ENCODE measurements at places on chromosomes 12 and 14.

DNA sequence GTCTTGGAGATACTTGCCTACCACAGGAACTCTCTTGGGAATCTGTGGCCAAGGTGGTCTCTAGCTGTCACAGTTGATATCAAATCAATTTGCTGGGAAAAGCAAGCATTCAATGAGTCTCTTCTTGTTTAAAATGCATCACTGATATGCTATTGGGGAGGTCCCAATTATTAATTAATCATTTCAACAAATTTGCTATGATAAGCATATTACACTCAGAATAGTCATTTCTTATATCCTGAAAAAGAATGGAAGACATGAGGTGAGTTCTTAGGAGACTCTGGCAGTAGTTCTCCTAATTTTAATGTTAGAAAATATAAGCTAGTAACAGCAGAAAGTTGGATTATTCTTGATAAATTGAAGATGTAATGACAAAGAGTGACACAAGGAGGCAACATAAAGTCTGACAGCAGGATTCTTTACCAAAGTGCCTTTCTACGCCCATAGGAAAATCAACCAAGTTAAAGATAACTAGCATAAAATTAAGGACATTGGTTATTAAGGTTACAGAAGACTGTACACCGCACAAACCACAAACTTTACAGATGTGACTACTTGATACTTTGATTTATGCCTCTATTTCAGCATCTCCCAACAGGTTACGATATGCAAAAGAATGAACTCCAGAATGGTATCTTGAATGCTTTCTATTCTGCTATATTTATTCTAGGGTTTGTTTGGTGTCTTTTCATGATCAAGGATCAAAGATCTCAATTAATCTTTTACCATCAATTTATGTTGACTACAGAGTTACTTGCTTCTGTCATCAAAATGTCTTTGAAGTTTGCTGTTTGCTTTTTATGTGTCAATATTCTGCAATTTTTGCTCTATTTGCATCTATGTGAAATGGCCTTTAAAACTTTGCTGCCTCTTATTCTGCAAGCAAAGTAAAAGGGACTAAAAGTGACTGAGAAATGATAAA, 349.6 kb upstream of the CLEC14A start:
- DNase-seq = no peak

- no peak for DNase-seq
Measured at GRCh38 chr12:68636268-68636667, 25.6 kb downstream of the RAP1B start.

DNA sequence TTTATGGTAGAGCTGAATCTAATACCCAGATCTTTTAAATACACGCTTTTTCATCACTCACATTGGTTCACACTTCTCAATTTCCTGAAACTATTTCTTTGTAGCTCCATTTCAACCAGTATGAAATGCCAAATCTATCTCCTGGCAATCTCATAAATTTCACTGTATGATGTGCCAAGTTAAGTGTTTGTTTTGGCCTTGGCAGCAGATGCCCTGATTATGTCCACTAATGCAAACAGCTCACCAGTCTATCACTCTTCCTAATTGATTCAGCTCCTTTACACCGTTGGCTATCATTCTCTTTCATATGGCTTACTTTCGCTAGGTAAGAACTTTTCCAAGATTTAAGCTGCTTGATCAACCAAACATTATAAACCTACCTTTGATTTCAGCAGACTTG, 58.6 kb downstream of the ZFC3H1 start:
- no peak for DNase-seq

- no peak for DNase-seq
Measured at GRCh38 chr12:4496145-4496838, 42.4 kb upstream of the RAD51AP1 start.

DNA sequence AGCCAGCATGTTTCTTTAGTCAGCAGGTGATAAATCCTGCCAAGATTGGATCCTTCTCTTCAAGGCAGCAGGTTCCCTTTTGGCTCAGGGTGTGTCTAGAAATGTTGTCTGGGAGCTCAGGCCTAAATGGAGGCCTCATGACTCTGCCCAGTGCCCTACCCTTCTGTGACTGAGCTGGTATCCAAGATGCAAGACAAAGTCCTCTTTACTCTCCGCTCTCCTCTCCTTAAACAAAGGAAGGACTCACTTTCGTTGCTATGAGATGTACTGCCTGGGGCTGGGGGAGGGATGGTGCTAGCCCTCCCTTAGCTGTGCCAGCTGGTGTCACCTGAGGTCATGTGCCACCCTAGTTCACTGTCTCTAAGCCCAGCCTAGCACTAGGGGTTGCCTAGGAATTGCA, 13.8 kb upstream of the TMPRSS12 start:
- DNase-seq = no peak

DNA sequence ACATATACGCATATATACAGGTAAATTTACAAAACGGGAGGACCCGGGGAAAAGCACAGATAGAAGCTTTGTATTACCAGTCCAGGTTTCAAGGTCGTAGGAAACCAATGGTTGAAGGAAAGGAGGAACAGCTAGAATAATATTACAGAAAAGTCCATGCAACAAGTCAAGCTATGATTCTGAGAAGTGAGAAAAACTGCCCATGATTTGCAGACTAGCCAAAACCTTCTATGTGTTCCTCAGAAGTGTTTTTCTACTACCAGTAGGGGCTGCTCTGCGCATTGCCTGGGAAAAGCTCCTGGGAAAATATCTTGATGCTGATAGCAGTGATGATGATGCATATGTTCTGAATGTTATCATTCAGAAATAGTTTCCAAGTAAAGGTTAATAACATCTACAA, 2.2 kb downstream of the PDZRN4 start:
- DNase-seq = peak; percentile 3

- no peak for DNase-seq
Measured at GRCh38 chr12:109735051-109735521, 21.5 kb downstream of the FAM222A start.

- DNase-seq = no peak
Measured at GRCh38 chr12:67256649-67257048, 12.5 kb upstream of the CAND1 start.

- no peak for DNase-seq
Measured at GRCh38 chr14:51081209-51081608, 13.7 kb downstream of the TRIM9 start.

GRCh38 chr12:51192284-51192671, 19.3 kb upstream of the TFCP2 start:
- no peak for DNase-seq

DNA sequence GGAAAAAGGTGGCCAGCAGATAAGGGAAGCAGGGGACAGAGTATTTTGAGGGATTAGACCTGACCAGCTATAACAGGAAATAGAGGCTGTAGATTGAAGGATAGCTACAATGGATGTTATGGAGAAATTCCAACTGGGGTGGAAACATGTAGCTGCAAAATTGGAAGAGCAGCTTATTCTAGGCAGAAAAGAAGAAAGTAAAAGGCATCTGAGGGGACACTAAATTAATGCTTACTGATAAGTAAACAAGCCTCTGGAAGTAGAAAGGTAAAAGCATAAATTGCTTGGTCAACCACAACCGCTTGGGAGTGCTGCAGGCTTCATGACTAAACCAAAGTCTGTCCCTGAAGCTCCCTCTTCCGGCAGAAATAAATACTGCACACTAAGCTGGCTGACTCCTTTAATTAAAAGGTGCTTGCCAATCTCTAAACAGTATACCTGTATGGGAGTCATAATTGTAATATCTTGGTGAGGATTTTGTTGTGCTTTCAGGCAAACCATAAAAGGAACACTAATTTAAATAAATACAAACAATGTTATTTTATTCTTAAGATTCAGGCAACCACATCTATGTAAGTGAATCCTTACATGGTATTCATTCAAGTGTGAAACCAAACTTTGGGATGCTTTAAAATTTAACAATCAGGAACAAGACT, 7.7 kb downstream of the UBC start:
- no peak for DNase-seq

GRCh38 chr14:63992858-63993257, 140.1 kb downstream of the SYNE2 start:
- DNase-seq = no peak

DNA sequence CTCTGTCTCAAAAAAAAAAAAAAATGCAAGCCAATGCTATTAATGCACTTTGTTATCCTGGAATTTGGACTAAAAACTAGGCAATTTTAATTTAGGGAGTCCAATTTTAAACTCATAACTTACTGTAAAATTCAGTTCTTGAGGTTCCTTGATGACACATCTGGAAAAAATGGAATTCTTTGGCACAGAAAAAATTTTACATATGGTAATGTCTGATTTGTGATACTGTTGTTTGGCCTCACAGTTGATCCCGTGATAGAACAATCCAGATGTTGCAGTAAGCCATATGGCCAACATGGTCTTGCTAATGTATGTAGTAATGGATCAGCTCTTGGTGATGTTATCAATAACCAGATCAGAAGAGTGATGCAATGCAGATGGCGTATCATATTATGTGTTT, 1089.8 kb downstream of the FLRT2 start:
- no peak for DNase-seq

DNA sequence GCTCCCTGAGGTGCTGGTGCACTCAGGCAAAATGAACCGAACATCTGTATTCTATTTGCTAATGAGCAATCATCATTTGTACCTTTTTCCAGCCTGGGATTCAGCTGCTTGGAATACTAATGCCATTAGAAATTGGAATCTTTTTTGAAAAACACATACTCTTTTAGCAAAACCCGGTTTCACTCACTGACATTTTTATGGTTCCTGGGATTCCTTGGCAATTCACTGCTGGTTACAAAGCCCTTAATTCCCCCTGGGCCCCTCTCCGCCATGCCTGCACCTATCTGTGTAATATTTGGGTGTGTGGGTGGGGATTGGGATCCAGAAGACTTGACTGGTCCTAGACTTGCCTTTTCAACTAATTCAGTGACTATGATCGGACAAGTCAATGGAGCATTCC, 199.1 kb downstream of the FOXN3 start:
- no peak for DNase-seq

DNA sequence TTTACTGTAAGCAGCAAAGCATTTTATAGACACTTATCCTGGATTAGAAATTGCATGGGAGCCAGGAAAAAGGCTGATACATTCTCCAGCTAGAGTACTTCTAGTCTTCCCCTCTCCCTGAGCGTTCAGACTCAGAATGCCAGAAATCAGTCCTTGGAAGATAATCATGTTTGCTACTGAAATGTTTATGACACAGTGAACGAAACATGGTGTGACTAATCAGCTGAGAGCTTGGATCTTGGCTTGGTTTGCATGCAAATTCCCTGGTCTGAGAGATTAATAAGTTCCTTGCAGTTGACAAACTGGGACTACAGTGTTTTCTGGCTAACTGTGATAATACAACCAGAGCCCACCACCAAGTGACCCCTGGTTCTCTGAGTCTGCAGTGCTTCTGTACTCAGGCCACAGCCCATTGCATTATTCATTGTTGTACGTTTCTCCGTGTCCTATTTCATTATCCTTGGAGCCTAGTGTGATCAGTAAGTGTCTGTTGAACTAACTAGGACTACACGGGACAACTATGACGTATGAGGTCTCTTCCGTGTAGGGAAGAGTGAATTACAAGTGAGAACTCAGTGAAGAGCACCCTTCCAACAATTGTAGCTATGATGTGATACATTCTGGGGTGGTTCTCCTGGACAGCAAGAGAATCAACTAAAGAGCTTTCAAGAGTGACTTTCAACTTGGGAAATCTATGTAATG, 34.6 kb upstream of the EVL start:
- peak; percentile 49 for DNase-seq

GRCh38 chr12:43459285-43459684, 92.7 kb downstream of the ADAMTS20 start:
- no peak for DNase-seq

GRCh38 chr12:79908366-79908765, 26.5 kb downstream of the PPP1R12A start:
- DNase-seq = no peak

- DNase-seq = no peak
Measured at GRCh38 chr12:124545508-124546418, 21.6 kb downstream of the NCOR2 start.

DNA sequence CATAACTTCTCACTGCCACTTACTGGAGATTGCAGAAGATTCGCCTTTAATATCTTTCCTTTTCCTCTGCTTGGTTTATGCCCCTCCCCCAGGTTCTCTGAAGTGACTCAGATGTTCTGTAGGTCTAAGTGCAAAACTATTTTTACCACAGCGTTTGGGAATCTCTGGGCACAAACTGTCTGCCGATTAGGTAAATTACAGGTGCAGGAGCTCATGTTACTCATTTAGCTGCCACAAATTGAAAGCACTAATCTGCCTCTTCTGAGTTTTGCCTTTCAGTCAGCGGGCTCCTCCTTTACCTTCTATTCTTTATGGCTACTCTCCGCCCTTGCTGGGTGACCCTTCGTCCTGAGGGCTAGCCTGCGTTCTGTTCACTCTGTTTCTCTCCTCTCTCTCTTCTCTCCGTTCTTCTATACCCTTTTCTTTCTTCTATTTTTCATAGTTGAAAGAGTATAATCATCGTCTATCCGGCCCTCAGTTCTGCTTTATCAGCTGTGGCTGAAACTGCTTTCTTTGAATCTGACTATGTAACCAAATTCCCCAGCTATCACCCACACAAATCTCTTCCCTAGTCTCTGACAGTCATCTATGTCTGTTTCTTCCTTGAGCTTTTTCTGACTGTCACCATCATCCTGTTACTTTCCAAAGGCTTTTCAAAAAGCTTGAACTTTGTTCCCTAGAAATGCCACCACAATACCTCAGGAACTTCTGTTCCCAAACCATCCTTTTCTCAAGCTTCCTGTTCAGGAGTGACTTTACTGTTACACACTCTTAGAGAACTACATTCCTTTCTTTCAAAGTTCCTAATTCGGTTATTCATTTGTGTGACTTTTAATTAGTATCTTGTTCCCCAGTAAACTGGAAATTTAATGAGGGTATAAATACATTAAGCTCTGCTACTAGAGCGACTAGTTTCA, 4.3 kb upstream of the MYF6 start:
- DNase-seq = no peak

GRCh38 chr12:106106061-106106566, 32.6 kb downstream of the NUAK1 start:
- no peak for DNase-seq

- DNase-seq = no peak
Measured at GRCh38 chr12:132247718-132248452, 81.5 kb downstream of the GALNT9 start.

DNA sequence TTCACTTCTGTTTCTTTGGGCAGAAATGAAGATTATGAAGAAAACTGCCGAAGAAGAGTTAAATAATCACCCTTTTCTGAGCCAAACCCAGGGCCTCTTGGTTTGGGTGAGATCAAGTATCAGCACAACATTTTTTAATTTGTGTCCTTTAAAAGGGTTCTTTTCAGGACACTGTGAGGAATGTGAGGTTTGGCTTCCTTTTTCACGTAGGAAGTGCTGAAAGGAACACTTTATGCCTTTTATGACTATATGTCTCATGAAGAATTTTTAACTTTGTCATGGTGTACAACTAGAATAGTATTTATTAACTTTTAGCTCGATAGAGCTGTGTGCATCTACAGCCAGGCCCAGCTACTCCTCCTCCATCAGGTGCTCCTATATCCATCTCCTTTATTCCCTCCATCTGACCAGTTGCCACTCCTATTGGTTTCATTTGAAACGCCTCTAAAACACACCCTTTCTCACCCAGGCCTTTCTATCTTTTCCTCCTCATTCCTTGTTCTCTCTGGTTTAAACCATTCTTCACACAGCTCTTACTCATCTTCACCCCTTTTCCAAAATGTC, 103.6 kb upstream of the LRIG3 start:
- no peak for DNase-seq

- DNase-seq = no peak
Measured at GRCh38 chr12:90036637-90037036, 328.0 kb upstream of the ATP2B1 start.
